ENCODE measurements at places on chromosomes 12 and 14. TPM values are rescaled to one million over a fixed set of nuclear protein-coding genes. Genes with fewer than 3 reads are reported as not detected.
A peak's percentile ranks its signal among the peaks of the same experiment; 100 is the strongest.

Gene PIWIL1
- not detected for total RNA-seq

GRCh38 chr14:38964630-38965029 lies 138.4 kb downstream of the SEC23A start:
- no peak for DNase-seq

Gene SMOC1
- 0.49 TPM for total RNA-seq

- DNase-seq = peak; percentile 63
Observed at GRCh38 chr12:12723681-12724420, 6.7 kb downstream of the CDKN1B start.

GRCh38 chr12:124177276-124177950 lies 117.5 kb upstream of the RFLNA start:
- DNase-seq = no peak

Gene SFSWAP
- 81.2 TPM for total RNA-seq

DNA sequence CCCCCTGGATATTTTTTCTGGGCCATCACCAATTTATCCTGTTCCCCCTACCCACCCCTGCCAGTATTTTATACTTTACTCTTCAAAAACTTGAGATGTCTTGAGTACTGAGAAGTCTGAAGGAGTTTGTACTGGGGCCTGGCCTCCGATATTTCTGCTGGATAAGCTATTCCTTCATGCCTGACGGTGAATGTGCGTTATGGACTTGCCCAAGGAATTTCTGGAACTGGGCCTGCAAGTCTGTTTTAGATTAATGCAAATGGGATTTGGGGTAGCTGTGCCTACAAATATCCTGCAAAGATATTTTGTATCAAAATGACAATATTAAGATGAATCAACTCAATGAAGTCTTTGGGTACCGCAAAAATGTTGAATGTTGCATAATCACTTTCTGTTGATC lies at the start of gene PTCSC3:
Gene PTCSC3, minus strand, starts transcription at position 199 of the 400 bp plus-strand sequence.
- DNase-seq = no peak

DNA sequence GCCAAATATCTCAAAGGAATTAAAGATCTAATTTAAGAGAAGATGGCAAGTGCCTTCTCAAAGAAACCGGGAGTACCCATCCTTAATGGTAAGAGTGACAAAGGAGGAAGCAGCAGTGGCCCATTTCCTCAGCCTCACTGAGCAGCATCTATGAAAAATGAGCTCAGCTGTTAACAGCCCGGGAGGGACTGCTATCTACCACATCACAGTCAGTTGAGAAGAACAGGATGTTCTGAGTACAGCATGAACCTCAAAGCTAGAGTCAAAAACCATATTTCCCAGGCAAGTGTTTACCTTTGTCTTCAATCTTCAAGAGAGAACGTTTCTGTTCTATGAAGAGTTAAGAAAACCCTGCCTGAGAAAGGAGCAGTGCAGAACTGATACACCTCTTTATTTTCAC lies 115.0 kb downstream of the BTG1 start:
- no peak for DNase-seq

DNA sequence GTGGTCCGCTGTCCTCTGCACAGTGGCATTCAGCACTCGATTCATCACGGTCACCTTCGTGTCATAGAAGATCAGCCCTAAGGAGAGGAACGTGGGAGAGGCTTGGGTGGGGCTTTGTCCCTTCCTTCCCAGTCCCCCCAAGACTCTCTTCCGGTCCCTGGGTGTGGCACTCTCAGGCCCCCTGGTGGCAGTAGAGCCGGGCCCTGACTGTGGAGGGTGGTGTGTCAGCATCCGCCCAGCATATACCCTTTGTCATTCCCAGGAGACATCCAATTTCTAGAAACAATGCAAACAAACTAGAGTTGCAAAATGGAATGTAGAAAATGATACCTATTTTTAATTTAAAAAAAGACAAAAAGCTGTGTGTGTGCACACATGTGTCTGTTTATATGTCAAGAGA lies 45.0 kb downstream of the TRAFD1 start:
- peak; percentile 41 for DNase-seq

DNA sequence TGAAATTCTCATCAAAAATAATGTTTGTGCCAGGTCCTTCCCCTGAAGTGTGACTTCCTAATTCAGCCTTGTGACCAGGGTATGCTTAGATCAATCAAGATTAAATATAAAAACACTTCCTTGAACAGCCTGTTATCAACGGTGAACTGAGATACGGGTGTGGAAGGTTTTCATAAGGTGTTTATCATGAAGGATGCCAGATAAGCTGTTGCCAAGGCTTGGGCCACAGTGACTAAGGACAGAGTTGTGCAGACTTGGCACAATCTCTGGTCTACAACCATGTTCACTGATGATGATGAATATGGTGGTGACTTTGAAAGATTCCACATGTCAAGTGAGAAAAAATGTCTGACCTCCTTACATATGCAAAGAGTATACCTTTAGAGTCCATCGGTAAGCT lies 51.3 kb upstream of the LIN7A start:
- no peak for DNase-seq

- no peak for DNase-seq
Observed at GRCh38 chr12:105064564-105065178, 19.6 kb downstream of the ALDH1L2 start.

DNA sequence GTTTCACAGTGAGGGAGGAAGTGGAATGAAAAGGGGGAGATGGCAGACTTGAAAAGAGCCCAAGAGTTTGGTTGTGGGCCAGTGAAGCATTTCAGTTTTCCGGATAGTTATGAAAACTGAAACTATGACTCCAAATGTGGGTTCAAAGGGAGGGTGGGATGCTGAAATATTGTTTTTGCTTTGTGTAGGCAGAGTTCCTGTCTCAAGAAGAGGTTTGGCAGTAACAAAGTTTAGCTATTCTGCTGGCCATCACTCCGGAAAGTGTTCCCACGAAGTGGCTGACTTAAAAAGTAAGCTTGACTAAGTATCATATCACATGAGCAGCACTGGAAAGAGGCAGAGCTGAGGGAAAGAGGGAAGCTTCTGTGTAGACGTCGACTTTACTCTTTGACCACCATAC lies 85.2 kb downstream of the CAND1 start:
- DNase-seq = no peak

DNA sequence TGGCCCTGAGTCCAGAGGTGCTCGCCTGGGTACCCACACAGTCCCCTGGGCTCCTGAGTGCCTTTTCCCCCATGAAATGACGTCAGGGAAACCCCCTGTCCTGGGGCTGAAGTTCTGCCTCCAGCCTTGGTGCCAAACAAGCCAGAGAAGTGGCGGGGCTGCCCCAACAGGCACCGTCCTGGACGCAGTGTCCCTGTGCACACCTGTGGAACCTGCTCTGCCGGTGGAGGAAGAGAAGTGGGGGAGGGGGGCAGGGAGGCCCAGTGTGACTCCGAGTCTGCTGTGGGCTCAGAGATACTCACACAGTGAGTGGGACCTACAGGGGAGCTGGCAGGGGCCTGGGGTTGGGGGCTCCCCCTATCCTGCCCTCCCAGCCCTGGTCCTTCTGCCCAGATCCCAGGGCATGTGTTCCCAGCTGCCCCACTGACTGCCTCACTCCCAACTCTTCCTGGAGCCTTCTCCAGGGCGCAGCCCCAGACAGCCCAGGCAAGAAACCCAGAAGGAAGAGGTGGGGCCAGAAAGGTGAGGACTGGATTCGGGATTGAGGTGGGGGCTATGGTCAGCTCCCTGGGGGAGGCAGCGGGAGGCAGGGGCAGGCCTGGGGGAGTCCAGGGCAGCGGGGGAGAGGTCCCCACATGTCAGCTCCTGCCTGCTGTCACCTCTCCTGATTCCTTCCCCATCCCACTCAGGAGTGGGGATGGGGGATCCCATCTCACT lies 24.7 kb downstream of the CCDC85C start:
- DNase-seq = no peak

GRCh38 chr14:96630281-96630680 lies 128.1 kb downstream of the PAPOLA start:
- no peak for DNase-seq

DNA sequence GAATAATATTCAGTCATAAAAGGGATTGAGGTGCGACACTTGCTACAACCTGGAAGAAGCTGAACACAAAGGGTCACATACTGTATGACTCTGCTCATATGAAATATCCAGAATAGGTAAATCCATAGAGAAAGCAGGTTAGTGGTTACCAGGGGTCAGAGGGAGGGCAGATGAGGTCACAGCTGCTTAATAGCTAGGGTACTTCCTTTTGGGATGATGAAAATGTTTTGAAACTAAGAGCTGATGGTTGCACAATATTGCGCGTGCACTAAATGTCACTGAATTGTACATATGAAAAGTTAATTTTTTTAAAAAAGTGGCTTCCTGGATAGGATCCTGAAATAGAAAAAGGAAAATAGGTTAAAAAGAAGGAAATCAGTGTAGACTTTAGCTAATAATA lies 23.8 kb downstream of the NEUROD4 start:
- no peak for DNase-seq

Gene ESR2
- 0.66 TPM for total RNA-seq

DNA sequence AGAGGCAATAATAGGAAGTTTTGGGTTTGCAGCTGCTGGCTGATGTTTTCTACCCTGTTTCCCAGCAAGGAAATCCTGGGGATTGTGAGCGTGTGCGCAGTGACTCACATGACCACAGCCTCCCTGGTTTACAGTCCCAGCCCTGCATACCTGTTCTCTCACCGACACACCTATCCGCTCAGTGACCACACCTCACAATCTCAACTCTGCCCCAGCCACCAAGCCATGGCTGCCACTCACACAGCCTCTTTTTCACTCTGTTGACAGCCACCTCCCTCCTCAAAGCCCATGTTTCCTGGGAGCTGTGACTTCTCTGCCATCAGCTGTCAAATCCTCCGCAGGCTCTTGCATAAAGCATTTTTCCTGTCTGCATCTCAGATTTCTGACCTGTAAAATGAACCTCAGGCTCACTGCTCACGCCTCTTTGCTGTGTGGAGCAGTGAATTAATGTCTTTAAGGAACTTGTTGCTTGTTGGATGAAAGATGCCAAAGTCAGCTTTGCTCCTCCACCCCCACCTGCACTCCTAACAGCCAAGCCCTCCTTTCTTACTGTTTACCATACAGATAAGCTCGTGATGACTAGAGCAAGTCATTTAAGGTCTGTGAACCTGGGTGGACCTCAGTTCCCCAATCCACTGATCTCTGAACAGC lies 43.5 kb downstream of the B4GALNT3 start:
- DNase-seq = no peak

DNA sequence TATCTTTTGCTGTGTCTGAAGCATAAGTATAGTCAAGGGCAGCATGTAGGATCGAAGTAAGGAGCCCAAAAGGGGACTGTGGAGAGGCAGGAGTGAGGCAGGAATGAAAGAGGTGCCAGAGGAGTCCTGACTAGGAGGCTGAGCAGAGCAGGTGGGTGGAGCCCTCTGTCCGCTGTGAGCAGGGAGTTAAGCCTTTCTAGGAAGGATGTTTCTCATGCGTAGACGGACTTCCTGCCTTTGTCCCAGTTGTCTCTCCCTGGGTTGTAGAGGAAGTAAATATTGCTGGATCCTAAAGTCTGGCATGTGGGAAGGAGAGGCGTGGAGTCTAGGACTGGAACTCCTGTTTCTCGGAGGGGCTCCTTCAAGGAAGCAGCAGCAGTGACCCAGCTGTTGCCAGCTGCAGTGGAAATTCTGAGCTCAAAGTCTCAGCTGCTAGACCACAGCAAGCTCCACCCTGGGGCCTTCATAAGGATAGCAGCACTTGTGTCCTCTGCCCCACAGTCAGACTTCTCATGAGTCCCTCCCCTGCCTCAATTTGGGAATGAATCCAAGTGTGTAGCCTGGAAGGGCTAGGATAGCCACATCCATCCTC lies 44.0 kb downstream of the RBMS2 start:
- peak; percentile 22 for DNase-seq

DNA sequence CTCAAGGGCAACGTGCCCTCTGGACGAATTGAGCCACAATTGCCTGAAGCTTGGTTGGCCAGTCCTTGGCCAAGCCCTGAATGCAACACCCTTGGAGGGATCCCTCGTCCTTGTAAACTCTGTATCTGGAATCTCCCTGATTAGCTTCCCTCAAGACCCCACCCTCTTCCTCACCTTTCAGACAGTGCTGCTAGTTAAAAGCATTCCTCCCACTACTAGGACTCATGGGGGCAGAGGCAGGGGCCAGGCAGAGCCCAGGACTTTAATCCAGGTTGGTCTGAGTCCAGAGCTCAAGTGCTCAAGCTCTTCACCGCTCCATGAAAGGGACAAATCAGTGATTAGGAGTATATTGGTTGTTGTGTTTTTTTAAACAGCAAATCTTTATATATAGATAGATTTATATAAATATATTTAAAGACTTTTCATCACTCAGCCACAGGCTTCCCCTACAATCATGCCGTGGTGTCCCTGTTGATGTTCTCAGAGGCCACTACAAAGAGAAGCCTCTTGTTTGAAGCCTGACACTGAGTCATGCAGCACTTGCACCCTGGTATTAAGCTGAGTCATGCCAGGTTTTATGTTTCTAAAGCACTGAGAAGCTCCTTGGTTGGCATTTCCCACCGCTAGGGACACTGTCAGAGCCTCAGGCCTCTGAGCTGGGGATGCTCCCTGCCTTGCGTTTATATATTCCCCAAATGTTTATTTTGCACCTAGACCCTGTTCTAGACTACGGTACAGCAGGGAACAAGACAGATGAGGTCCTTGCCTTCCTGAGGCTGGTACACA lies 53.8 kb upstream of the GSC start:
- DNase-seq = no peak

- no peak for DNase-seq
Observed at GRCh38 chr14:90140956-90141316, 79.1 kb downstream of the KCNK13 start.

- no peak for DNase-seq
Observed at GRCh38 chr12:41188841-41189394, 798 bp downstream of the PDZRN4 start.

- no peak for DNase-seq
Observed at GRCh38 chr12:43903686-43904085, 67.8 kb downstream of the TMEM117 start.

DNA sequence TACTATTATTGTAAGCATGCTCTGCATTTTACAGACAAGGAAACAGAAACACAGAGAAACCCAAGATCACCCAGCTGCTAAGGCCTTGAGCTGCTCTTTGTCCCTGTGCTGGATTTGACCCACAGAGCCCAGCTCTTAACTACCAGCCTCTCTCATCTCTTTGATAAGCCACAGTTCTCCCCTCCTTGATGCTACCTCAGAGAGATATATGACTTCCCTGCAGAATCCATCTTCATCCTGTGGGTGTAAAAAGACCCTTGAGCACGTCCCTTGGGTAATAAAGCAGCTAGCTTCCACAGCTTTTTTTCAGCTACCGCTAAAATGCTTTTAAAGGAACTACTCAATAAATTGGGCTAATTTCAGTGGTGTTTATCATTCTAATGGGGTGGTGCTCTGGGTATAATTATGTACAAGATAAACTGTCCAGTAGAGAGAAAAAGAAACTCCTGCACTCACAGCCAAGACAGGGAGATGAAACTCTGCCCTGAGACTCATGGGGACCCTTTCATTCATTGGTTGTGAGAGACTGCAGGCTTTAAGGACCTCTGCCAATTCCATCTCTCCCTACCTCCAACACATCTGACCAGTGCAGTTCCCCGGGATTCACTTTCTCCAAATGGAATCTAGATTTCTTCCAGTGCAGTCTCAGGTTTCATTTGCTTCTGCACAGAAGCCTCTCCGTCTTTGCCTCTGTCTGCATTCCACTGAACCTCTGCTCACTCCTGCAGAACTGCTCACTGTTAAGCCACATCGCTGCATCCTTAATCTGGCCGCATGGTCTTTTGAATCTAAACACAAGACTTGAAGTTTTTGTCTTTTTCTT lies 24.7 kb upstream of the NTF3 start:
- DNase-seq = no peak

Gene MFAP5
- total RNA-seq = not detected

- no peak for DNase-seq
Observed at GRCh38 chr14:84998216-84998615, 531.7 kb upstream of the FLRT2 start.
